ENCODE measurements at places on chromosomes 6 and 20. TPM values are rescaled to one million over a fixed set of nuclear protein-coding genes. Genes with fewer than 3 reads are reported as not detected.
A peak's percentile ranks its signal among the peaks of the same experiment; 100 is the strongest.

The PI3 gene
- not detected for total RNA-seq

The DEF6 gene
- 1.4 TPM for total RNA-seq

The CPXM1 gene
- total RNA-seq: 1.1 TPM

The CRISP3 gene
- total RNA-seq: not detected

The TREM1 gene
- total RNA-seq: 3.5 TPM

The ADGRF4 gene
- total RNA-seq: not detected

The ADRM1 gene
- total RNA-seq: 108 TPM

The TMEM242 gene
- 6.1 TPM for total RNA-seq

- no peak for DNase-seq
Measured at GRCh38 chr6:14612016-14612980, 494.7 kb downstream of the CD83 start.

- DNase-seq: no peak
Measured at GRCh38 chr6:82569022-82569421, 205.4 kb downstream of the TPBG start.

DNA sequence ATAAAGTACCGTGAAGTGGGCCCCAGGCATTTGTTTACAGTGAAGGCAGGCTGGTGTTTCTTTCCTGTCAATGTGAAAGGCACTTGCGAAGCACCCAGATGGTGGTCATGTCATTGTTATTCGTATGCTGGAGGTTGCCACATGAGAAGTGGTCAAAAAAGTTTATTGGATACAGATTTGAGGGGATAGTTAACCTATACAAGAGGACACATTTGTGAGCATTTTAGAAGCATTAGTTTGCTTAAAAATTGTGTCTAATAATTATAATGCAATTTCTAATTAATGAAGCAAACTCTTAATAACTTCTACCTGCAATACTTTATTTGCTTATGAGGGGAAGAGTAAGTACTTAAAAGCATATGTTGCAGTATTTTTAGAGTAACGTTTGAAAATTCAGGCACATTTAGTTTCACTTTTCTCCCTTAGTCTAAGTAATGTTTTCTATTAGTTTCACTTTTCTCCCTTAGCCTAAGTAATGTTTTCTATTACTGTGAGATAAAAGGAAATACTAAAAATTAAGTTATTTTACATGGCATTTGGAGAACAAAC lies 120.7 kb upstream of the CLDN20 start:
- DNase-seq: no peak

GRCh38 chr20:51837876-51838420 lies 35.6 kb upstream of the SALL4 start:
- DNase-seq: no peak

DNA sequence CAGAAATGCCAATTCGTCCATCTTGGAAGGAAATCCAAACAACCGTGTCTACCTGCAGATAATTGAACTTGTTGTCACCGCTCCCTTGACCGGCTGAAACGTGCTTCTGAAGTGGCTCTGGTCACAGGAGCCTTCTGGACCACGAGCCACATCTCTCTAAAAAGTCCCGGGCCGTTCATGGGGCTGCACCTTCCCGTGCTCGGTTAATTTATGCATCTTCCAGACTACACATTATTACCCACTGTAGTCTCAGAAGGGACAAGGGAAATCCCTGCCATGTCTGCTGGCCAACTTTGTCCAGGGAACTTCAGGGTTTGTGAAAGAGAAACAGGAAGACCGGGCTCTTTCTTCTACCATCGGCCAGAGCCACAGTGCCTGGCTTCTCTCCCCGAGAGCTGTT lies 63.4 kb upstream of the MPC1 start:
- DNase-seq: no peak

- no peak for DNase-seq
Measured at GRCh38 chr20:258963-259362, 1.4 kb downstream of the DEFB132 start.

DNA sequence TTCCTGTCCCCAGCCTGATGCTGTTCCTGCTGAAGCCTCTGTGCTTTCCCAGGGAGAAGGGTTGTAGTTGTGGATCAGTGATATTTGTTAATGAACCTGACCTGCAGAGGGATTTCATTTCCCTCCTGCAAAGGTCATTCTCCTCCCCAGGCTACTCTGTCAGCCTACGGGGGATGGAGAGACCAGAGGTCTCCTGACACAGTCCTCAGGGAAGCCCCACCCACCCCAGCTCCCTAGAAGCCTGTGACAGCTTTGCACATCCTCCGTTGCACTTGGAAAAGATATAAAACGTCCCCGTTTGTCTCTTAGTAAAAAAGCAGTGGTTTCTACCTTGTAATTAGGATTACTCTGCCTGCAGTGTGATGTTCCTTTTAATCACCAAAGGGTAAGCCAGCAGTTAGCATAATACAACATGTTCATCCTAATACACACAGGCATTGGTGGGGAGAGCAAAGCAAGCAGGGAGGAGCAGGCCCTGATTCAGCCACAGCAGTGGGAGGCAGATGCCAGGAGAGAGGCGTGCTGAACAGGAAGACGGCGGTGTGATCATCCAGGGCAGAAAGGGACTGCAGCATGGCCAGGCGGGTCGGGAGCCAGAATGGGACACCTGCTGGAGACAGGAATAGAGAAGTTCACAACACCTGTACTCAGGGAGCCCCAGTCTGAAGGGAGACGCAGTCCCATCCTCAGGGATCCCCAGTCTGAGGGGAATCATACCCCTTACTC lies 293.5 kb downstream of the LRFN2 start:
- DNase-seq: no peak

GRCh38 chr20:53736757-53737395 lies 143.2 kb upstream of the ZNF217 start:
- DNase-seq: no peak

GRCh38 chr6:143747347-143747842 lies 69.6 kb downstream of the PHACTR2 start:
- no peak for DNase-seq

DNA sequence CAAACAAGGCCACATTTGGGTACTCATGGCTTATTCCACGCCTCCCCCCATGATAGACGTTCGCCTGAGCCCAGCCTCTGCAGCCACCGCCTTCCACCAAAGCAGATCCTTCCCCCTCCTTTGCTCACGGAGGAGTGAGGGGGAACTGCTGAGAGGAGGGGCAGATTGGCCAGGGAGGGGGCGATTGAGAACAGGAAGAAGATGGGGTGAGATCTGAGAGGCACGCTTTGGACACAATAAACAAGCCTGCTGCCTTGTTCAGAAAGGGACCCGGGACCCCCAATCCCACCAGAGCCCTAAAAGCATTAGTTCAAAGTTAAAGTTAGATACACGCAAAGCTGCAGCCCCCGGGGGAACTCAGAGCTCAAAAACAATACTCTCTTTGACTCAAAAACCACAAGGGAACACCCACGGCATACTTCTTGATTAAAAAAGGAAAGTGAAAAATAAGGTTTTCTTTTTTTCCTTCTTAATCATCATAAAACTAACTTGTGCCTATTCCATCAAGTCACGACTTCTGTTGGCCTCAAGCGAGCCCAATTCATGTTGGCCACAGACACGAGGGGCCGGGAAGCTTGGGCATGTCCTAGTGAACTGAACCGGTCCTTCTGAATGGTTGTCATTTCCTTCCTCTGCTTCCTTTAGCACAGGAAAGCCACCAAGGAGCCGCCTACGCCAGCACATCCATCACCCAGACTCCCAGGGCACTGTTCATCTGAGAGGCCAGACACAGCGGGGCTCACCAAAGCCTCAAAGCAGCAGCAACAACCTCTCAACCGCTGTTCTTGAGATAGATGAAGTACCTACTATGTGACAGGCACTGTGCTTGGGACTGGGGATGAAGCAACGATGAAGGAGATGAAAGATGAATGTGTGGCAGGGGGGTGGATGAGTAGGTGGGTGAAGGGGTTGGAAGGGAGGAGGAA lies 44.7 kb downstream of the NFATC2 start:
- no peak for DNase-seq

GRCh38 chr20:55031971-55032370 lies 556.6 kb downstream of the DOK5 start:
- DNase-seq: no peak

DNA sequence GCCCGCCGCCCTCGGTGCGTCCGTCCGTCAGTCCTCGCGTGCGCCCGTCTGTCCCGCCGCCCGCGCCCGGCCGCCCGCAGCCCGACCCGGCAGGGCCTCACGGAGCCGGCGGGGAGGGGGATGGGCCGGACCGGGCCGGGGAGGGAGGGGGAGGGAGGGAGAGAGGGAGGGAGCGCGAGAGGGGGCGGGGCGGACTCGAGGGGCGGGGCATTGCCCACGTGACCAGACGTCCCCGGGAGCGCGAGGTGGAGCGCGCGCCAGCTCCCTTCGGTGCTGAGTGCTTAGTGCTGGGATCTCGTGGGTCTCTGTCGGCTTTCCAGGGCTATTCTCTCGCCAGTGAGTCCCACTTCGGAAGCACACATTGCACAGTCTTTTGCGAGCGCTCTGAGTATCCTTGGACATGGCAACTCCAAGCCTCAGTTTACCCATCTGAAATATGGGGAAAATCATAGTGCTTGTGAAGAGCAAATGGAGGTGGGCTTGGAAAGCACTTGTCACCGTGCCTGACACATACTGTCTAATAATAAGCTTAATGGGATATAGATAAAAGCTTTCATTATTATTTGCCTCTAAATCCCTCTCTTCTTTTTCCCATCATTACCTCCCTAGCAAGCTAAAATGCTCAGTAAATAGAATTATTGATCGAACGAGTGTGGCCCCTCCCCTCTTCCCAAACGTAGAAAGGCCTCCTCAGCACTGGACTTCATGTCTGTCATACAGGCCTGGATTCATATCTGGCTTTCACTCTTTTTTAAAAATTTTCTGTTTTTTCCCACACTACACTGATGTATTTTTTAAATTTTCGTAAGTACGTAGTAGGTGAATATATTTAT lies at the start of gene NCOA6:
Gene NCOA6 (minus strand): TSS at position 122 of the 833 bp plus-strand sequence. CDS start 43,296 bp downstream, outside the sequence.
- peak; percentile 94 for DNase-seq

Measured in sigmoid colon (tissue), 7 donors.